ENCODE measurements at places on chromosomes 3 and 15.
A peak's percentile ranks its signal among the peaks of the same experiment; 100 is the strongest.

DNA sequence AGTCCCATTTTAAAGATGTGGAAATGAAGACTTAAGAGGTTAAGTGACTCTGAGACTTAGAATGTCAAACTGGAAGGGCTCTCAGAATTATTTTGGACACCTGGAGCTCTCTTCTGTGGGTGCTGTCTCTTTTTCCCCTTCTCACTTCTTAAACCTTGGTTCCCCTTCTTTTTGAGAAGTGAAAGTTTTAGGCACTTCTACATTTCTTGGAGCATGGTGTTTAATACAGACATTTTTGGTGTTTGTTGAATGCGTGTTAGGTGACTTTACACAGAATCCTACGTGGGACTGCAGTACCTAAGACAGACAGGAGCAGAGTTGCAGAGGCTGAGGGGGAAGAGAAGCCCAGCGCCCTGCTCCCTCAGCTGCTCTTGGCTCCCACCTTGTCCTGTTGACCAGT lies 133.3 kb downstream of the MDFIC2 start:
- no peak overlapping the region for H3K27ac ChIP-seq
- H3K4me3 ChIP-seq = no peak overlapping the region
- DNase-seq = no peak

GRCh38 chr3:194201953-194202666 lies 66.2 kb downstream of the HES1 start:
- no peak for DNase-seq
- no peaks in the 10 kb centered on the region for H3K36me3 ChIP-seq

DNA sequence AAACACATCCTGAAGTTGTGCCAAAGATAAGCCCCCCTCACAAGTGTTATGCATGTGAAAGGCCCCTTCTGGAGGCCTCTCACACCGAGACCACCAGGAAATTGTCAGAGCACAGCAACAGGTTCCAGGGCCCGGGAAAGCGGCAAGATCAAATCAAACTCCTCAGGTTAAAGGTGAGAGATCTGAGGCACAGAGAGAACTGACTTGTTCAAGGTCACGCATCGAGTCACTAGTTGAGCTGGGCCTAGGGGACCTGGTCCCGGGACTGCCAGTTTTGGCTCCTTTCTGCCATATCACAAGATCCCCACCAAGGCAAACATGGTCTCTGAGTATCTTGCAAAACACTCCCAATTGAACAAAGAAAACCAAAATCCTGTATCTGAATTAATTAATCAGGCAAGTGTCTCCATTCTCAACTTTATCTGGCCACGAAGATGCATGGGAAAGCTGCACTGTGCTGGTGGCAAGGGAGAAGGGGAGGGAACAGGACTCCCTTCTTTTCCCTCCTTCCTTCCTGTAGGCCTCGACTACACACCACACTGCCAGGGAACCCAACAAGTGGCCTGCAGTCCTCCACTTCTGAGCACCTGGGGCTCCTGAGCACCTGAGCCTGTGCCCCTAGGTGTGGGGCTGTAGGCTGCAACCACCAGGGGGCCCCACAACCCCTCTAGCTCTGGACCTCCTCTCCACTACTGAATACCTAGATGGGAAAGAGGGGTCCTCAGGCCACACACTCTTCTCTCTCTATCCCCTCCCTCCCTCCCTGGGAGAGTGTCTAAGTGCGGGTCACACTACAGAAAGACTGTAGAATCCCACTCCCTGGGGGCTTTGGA lies 37.3 kb downstream of the ANP32A start:
- H3K27me3 ChIP-seq = no peaks in the 10 kb centered on the region
- H3K4me3 ChIP-seq = no peak overlapping the region
- no peaks in the 10 kb centered on the region for H3K4me1 ChIP-seq
- H3K36me3 ChIP-seq = peaks cover 92% of the 10 kb centered on the region

GRCh38 chr3:88824666-88825564 lies 282.5 kb upstream of the EPHA3 start:
- H3K36me3 ChIP-seq = no peaks in the 10 kb centered on the region
- no peak overlapping the region for H3K4me3 ChIP-seq
- H3K4me1 ChIP-seq = no peaks in the 10 kb centered on the region
- no peak overlapping the region for H3K27ac ChIP-seq
- no peaks in the 10 kb centered on the region for H3K27me3 ChIP-seq
- no peak for DNase-seq

DNA sequence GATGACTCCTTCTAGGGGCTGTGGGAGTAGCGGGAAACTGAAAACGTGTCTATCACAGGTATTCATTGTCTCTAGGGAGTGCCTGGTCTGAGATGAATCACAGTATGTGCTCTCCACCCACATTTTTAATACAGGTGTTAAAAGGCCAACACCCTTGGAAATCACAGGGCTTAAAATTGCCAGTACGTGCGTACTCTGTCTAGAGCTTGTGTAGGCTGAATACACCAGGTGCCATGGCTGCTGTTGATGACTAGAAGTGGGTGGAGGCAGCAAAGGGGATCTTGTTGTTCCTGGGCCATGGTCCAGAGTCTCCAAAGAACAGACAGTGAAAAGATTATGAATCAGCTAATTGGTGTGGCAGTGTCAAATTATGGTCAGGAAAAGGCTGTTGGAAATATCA lies 35.1 kb upstream of the P3H2 start:
- peaks cover 4% of the 10 kb centered on the region for H3K4me1 ChIP-seq
- H3K27me3 ChIP-seq = no peaks in the 10 kb centered on the region
- H3K4me3 ChIP-seq = peak overlapping the region; percentile 44
- DNase-seq = no peak
- peaks cover 78% of the 10 kb centered on the region for H3K36me3 ChIP-seq

Measured in endodermal cell (in vitro differentiated cells).